ENCODE measurements at places on chromosomes 12 and 14.
A peak's percentile ranks its signal among the peaks of the same experiment; 100 is the strongest.

DNA sequence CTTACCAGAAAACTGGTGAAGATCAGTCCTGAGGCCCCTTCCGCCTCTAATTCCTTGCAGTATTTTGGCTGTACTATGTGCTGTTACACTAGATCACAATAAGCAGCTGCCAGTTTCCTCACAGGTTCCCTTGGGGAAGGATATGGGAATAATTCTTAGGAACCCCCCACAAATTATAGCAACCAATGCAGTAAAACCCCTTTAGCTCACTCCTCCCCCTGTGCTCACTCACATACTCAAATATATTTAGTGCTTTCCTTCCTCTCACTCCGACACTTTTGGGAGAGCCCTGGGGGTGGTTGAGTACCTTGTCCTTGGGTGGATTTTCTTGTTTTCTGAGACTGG is 162.7 kb downstream of the ETV6 start:
- DNase-seq: no peak

DNA sequence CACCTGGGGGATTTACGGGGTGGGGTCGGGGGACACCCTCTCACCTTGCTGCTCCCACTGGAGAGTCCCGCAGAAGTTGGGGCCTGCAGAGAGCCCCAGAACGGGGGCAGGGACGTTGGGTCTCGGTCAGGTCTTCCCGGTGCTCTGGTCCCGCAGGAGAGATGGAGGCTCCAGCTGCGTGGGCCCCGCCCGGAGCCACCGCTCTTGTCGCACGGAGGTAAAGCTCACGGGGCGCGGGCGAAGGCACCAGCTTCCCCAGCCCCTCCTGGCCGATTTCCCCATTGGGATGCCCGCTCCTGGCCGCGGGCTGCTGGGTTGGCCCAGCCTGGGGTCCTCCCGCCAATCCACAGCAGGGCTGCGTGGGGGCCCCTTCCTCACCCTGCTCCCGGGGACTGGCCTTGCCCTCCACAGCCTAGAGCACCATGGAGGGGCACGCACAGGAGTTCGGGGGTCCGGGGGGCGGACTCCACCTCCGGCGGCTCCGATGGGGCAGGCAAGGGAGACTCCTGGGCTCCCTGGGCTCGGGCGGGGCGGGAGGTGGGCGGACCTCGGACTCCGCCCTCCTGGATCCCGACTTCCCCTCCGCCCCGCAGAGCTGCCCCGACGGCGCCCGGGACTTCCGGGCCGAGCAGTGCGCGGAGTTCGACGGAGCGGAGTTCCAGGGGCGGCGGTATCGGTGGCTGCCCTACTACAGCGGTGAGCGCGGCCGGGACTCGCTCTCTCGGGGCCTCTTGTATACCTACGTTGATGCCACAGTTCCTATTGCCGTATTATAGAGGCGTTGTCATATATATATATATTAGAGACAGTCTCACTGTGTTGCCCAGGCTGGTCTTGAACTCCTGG is 8.4 kb downstream of the PAPLN start:
- peak; percentile 68 for DNase-seq

GRCh38 chr12:15757553-15758255 is 31.5 kb downstream of the EPS8 start:
- no peak for DNase-seq

- no peak for DNase-seq
These were observed 1.3 kb downstream of the AHSA1 start for GRCh38 chr14:77459072-77459723.

GRCh38 chr12:7832059-7832696 is 40.5 kb downstream of the SLC2A14 start:
- DNase-seq: peak; percentile 24

DNA sequence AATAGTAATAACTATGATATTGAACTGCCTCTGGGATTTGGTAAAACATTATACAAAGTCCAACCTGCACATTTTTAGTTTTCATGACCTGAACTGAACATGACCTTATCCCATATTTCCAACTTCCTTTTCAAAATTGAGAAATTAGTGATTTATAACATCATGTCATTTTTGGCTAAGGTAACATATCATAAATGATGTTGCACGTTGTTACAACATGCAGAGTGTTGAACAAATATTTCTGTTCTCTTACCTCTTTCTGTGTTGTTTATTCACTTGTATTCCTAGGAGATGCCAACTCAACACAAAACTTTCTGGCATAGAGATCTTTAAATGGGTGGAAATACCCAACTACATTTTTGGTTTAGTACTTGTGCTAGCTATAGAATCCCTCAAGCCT is 496.0 kb downstream of the SLC6A15 start:
- no peak for DNase-seq

DNA sequence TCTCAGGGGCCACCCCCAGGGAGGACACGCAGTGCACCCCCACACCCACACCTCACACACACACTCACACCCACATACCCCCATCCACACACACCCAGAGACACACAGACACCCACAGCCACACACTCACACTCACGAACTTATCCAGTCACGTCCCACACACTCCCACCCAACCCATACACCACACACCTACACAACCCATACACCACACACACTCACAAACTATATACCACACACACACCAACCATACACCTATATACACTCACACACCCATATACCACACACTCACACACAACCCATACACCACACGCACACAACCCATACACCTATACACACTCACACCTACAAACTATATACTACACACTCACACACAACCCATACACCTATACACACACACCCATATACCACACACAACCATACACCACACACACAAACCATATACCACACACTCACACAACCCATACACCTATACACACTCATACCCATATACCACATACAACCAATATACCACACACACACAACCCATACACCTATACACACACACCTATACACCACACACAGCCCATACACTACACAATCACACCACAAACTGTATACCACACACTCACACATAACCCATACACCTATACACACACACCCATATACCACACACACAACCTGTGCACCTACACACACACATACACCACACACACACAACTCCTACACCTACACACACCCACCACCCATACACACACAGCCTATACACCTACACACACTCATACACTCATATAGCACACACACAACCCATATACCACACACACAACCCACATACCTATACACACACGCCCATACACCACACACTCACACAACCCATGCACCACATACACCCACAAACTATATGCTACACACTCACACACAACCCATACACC is 42.7 kb downstream of the TMEM121 start:
- no peak for DNase-seq

- DNase-seq: no peak
These were observed 36.0 kb upstream of the GLIPR1 start for GRCh38 chr12:75444429-75445136.

DNA sequence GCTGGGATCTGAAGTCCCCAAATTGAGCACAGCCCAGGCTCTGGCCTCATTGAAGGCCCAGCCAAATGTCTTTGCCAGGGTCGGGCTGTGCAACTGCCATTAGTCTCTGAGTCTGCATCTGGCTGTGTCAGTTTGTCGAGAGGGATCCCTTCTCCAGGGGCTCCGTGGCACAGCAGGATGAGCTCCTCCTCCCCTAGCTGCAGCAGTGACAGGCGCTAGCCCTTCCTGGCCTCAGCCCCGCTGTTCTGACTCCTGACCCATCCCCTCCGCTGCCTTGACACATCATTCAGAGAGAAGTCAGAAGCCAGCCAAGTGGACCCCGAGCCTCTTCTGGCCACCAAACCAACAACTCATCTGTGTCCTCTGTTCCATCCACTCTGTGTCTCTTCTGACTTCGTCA is 188.3 kb downstream of the CALM1 start:
- DNase-seq: no peak

- no peak for DNase-seq
These were observed 40.0 kb downstream of the ZFYVE1 start for GRCh38 chr14:72986857-72987256.

- no peak for DNase-seq
These were observed 2.8 kb downstream of the ZNF219 start for GRCh38 chr14:21095430-21096205.

- DNase-seq: no peak
These were observed 9.0 kb downstream of the ARHGDIB start for GRCh38 chr12:14952299-14952921.

DNA sequence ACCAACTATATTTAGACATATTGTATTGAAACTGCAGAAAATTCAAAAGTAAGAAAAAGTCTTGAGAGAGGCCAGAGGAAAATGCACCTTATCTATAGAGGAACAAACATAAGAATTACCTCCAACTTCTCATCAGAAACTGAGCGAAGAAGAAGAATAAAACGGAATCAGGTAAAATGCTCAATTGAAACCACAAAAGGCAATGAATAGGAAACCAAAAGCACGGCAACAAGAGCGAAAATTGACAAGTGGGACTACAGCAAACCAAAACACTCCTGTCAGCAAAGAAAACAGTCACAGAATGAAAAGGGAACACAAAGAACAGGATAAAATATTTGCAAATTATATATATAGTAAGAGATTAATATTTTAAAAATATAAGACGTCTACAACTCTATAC is 61.9 kb upstream of the PARP11 start:
- DNase-seq: no peak

- DNase-seq: no peak
These were observed 113.0 kb downstream of the DYRK2 start for GRCh38 chr12:67761566-67761965.

DNA sequence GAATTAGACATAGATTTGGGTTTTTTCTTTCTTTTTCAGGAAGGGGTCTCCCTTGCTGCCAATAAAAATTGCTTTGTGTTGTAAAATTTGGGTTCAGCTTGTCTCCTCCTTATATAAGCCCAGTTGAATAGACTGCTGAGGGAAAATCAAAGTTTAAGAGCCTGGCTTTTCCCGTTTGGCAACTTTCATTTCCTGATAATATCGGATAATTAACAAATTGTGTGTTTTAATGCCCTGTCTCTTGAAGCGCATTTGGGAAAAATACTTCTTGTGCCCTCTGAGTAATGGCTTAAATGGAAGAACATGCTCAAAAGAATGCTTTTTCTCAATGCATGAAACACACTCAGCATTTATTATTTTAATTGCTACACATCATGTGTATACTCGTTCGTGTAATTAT is 198.0 kb upstream of the DCN start:
- DNase-seq: no peak

GRCh38 chr12:26954027-26954426 is 15.8 kb downstream of the FGFR1OP2 start:
- DNase-seq: no peak

- DNase-seq: no peak
These were observed 37.3 kb downstream of the ACTN1 start for GRCh38 chr14:68941820-68942219.

- DNase-seq: no peak
These were observed 1059.3 kb downstream of the TMEM121 start for GRCh38 chr14:106585692-106586091.

DNA sequence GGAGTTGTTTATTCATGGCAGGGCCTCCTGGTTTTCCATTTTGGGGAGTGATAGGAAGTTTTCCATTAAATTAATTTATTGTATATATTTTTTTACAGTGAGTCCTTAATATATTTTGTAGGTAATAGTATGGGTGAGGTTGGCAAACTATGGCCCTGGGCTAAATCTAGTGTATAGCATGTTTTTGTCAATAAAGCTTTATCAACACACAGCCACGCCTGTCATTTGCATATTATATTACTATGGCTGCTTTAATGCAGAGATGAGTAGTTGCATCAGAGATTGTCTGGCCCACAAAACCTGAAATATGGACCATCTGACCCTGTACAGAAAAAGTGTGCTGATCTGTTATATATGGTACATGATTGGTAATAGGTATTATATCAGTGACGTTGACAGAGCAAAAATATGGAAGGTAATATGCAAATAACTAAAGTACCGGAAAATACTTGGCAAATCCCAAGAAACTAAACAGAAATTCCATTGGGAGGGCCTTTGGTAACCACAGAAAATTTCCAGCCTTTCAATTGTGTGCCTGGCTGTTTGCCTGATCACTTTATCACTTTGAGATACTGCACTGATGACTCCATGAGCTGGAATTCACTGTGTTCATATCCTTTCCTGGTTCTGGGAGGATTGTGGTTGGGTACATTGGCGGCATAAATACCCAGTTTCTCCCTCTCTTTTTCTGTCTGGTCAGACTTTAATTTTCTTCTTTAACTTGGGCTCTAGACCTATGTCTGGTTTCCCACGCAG is 61.7 kb upstream of the RFLNA start:
- no peak for DNase-seq

- peak; percentile 25 for DNase-seq
These were observed 16.7 kb upstream of the CD163L1 start for GRCh38 chr12:7460375-7461259.

GRCh38 chr12:52033446-52034140 is 17.6 kb upstream of the NR4A1 start:
- no peak for DNase-seq

DNA sequence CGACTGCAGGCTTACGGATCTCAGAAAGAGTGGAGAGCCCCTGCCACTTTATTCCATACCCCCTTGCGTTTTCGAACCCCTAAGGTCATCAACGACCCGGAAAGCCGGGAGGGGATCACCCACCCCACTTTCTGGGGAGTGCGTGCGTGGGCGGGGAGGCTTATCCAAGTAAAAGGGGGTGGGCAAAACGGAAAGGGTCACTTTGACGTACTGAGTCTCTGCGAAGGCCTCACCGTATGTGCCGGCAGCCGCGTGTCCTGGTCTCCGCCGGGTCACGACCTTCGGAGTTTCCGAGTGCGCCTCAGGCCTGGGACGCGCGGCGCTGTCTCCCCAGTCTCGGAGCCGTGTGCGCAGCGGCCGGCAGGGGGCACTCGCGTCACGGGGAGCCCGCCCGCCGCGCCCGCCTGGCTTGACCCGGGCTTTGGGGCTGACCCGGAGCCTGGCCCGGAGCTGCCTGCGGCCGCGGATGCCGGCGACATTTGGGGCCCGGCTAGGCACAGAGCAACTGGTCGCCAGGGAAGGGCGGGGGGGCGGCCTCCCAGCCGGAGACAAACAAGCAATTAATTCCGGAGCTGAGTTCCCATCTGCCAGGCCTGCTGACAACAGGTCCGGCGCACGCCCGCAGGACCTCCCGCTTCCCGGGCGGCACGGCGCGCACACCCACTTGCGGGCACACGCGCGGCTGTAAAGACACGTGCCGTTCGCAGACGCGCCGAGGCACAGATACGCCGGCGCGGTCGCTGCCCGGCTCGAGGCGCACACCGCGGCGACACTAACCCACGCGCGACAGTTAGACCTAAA is 890 bp upstream of the KIF26A start:
- peak; percentile 94 for DNase-seq

GRCh38 chr12:126742241-126742641 is 1524.7 kb upstream of the TMEM132C start:
- no peak for DNase-seq

All from GM12891 (cell line).